T-helper 1 cell (primary cell): ENCODE measurements at places on chromosomes 6 and 20.

DNA sequence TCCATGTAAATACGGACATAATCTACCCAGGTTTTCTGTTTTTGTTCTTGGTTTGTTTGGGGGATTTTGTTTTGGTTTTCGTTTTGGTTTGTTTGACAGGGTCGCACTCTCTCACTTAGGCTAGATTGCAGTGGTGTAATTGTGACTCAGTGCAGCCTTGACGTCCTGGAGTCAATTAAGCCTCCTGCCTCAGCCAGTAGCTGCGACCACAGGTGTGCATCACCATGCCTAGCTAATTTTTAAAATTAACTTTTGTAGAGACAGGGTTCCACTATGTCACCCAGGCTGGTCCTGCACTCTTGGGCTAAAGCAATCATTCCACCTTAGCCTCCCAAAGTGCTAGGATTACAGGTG, 37.8 kb upstream of the EYA4 start:
- no peak for DNase-seq

- DNase-seq = no peak
Observed at GRCh38 chr6:2480267-2480966, 235.0 kb upstream of the GMDS start.

DNA sequence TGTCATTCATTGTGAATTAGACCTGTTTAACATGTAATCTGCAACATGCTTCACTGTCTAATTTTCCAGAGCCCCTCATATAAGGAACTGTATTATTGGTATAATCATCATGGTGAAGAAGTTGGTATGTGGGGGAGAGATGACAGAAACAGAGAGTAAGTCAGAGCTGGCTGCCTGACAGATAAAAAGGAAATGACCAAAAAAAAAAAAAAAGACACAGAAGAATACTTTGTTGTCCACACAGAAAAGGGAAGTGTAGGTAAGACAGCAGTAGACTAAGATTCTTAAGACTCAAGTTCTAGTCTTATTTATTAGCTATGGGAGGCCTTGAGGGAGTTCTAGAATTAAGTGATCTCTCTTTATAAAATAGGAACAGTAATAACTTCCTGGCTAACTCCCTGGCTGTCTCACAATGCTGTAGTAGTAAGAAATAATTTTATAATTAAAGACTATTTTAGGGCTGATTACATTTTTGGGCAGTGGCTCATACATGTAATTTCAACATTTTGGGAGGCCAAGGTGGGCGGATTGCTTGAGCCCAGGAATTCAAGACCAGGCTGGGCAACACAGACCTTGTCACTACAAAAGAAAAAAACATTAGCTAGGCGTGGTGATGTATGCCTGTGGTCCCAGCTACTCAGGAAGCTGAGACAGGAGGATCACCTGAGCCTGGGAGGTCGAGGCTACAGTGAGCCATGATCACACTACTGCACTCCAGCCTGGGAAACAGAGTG, 102.5 kb downstream of the PRL start:
- DNase-seq = no peak

- no peak for DNase-seq
Observed at GRCh38 chr6:7732228-7732627, 6.3 kb downstream of the BMP6 start.

DNA sequence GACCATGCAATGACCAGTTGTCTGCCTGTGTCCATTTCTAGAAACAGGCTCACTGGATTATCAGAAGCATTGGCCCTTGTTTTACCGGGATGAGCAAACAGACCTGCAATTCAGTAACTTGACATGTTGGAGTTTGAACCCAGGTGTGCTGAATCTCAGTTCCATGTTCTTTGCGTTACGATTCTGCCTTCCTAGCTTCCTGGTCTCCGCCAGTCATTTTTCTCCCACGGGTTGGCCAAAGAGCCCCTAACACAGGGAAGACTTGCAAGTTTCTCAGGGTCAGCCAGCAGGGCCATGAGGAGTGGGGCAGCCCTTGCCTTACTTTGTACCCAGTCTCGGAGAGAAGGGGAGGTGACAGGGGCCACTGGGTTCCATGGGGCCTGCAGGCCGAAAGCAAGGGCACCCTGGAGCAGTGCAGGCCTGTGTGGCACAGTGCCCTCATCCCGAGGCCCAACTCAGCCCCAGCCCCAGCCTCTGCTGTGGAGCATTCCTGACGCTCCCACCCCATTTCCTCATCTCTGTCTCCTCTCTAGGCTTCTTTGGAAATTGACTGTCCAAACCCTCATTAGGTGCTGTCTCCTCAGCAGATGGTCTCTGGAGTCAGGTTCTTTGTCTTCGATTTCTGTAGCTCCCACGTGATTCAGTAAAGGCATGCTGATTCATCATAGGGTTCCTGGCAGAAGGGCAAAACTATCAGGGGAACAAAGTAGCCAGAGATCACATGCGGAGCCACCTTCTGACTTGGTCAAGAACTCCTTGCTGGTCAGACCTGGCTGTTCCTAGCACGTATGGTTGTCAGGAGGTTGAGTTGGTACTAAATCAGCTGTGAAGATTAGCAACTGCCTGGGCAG, 23.6 kb downstream of the CDS2 start:
- DNase-seq = no peak
